ENCODE measurements at places on chromosomes 6 and 20.
A peak's percentile ranks its signal among the peaks of the same experiment; 100 is the strongest.

DNA sequence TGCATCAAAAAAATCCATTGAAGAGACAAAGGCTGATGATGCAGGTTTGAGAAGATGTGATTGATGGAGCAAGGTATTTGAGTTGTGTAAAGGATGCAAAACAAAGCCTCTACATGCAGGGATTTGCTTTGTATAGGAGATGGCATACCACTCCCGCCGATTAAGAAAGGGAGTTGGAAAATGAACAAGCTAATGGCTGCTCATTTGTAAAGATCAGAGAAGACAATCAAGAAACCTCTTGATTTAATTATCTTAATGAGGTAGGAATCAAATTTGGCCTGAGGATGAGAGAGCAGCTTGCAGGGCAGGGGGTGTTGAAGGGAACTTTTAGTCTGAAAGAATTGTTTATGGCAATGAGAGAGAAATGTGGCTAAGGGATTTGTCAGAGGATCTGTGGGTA, 448.2 kb upstream of the ADGRB3 start:
- DNase-seq, result no peak

DNA sequence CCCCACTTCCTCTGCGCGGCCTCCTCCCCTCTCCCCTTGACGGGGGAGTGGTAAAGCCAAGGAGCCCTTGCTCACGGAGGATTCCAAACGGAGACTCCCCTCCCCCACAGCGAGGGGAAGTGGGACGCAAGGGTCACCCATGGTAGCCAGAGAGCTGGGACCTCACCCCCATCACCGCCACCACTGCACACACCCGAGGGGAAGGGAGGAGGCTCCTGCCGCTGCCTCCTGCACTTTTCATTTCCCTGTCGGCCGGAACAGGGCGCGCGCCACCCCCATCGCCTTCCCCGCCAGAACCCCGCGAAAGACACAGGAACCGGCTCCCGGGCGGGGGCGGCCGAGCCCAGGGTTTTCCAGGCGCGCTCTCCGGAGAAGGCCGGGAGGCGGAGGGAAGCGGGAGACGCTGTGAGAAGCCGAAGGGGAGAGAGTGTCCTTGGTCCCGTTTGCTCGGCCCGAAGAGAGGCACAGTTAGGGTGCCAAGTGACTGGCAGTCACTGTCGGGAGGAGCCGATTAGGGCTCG, 789 bp downstream of the CCND3 start:
- no peak for DNase-seq

DNA sequence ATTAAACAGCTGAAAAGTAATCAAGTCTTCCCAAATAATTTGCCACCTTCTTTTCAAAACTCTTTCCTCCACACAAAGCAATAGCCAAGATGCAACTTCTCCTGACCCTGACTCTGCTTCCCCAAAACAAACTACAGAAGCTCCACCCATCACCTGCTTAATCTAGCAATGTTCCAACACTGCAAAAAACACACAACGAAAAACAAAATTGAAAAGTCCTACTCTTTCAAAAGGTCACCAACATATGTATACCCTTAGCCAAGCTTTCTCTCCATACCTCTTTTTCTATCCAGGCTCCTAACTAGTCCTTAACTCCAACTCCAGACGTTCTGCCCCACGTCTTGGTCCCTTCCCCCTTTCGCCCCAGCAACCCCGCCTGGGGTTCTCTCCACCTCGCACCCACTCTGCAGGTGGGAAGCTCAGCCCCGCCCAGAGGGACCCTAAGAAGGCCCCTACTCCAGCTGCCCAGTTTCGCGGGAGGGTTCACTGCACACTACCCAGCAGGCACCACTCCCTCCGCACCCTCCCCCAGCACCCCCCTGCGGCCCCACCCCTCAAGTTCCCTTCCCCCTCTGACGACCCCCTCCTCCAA, 717 bp downstream of the CSNK2A1 start:
- DNase-seq, result peak; percentile 34

DNA sequence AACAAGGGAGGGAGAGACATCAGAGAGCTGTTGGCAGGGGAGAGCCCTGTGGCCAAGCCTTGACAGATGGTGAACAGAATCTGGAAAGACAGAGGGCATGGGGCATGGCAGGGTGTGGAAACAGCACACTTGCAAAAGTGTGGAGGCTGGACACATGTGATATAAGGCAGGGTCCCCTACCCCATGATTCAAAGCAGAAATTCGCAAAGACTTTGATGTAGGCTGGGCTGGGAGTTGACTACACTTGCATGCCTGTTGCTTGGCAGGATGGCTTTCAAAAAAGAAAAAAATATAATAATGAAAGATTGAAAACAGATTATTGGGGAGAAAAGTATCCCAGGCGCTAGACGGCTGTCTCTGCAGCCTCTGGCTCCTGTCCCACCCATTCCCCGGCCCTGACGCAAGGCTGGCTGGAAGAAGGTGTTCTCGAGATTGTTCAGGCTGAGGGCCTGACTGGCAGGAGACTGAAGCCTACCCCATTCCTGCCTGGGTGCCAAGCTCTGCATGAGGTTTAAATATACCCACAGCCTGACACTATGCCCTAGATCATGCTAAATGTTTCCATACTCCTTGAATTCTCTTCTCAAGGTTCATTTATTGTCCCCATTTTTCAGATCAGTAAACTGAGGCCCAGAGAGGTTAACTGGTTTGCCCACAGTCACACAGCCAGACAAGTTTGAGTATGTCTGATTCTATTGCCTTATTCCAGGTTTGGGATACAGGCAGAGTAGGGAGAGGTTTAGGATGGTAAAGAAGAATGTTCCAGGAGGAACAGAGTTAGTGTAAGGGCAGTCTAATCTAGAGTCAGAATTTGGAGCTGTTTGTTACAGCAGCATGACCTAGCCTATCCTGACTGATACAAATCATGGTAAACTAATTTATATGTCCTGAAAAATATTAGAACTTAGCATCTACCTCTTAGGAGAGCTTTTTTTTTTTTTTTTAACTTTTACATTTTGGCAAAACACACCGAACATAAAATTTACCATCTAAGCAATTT, 23.4 kb upstream of the CCN5 start:
- no peak for DNase-seq

DNA sequence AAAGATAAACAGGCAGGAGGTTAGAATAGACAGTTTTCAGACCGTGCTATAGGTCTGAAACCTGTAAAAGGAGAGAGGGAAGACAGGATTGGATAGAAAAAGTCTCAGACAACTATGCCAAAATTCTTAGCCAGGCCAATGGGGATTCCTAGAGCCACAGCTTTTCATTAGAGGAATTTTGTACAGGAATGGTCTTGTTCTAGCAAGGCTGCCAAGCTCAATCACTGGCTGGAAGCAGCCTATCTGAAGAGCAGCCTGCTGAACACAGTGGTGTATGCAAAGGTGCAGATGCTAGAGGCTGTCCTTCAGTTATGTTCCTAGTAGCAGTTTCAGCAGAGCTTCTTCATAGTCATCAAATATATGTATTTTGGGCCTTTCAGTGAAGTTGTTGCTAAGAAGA, 313.1 kb downstream of the GRIK2 start:
- no peak for DNase-seq

DNA sequence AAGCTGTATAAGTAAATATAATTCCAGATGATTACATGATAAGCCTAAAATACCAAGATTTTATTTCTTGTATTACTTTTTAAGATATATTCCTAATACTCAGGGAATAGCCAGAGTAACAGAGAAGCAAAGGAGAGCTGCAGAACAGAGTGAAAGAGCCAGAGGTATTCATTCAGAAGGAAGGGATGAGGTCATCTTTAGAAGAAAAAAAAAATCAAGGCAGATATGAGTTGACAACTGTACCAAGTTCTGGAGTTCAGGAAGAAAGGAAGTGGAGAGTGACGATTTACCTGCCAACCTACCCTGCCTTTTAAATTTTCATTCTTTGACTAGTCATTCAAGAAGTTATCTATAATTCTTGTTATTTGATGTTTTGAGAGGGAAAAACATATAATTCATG, 28.8 kb upstream of the NHSL1 start:
- DNase-seq, result no peak

GRCh38 chr6:84779380-84779779, 15.0 kb upstream of the TBX18 start:
- no peak for DNase-seq

All from 8988T (cell line).